Midbrain (tissue), 1 donor: ENCODE measurements at places on chromosomes 4 and X.
A peak's percentile ranks its signal among the peaks of the same experiment; 100 is the strongest.

DNA sequence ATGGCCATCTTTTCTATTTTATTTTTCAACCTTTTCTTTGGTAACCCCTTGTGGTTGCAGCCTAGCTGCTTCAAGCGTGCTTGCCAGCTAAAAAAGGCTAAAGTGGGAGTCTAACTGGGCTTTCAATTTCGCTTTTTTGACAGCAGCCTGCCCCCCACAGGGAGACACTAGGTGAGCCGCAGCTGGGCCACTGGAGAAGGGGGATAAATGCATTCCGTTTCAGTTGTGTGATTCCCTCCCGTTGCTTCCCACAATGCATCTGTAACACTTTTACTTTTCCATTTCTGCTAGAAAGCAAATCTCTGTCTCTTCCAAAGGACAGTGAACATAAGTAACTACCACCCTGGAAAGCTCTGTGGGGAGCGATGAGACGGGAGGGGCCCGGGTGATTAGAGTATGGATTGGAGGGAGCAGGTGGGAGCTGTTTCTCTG lies 86.3 kb upstream of the RAPGEF2 start:
- peak; percentile 33 for DNase-seq

DNA sequence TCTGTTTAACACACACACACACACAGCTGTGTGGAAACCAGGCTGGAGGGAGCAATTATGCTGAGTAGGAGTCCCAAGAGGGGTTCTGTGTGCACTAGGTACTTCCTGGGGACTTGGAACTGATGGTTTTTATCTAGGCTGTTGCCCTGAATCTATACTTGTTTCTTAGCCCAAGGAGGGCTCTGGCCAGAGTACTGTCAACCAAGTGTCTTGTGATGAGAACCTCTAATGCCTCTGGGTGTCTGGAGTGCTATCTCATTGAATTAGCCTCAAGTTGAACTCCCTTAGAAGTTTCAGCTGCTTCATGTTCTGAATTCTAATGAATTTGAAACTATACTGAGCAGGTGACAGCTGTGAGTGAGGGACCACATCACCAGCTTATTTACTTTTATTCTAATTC lies 16.6 kb downstream of the ARHGAP24 start:
- no peak for DNase-seq

- DNase-seq, result no peak
Measured at GRCh38 chrX:20477836-20478524, 211.3 kb upstream of the RPS6KA3 start.

DNA sequence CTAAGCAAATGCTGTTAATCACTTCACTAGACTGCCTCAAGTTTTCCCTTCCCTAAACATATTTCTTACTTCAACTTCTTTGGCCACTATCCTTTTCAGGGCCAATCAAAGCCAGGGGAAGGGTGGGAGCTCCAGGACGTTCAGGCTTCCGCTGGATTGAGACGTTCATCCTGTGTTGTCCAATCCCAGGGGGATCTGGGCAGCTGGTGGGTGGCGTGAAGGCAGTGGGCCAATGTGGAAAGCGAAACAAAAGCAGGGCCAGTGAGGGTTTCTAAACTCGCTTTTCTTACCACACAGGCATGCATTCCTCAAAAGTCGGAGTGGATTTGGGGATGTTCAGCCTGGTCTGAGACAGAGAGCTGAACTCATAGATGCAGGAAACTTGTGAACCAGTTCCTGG lies 7.6 kb downstream of the CXCL13 start:
- DNase-seq, result no peak

- no peak for DNase-seq
Measured at GRCh38 chr4:72387959-72388358, 181.1 kb downstream of the ADAMTS3 start.

GRCh38 chr4:74085669-74086068 lies 13.3 kb downstream of the CXCL2 start:
- DNase-seq, result no peak

- DNase-seq, result no peak
Measured at GRCh38 chrX:109827772-109828171, 94.7 kb upstream of the ACSL4 start.

GRCh38 chr4:122456231-122457116 lies at the start of gene IL2:
Gene IL2 (minus strand): TSS chr4:122456725. CDS start chr4:122456440, 285 bp downstream.
- no peak for DNase-seq

- DNase-seq, result no peak
Measured at GRCh38 chrX:110796407-110796697, 735 bp upstream of the CHRDL1 start.

DNA sequence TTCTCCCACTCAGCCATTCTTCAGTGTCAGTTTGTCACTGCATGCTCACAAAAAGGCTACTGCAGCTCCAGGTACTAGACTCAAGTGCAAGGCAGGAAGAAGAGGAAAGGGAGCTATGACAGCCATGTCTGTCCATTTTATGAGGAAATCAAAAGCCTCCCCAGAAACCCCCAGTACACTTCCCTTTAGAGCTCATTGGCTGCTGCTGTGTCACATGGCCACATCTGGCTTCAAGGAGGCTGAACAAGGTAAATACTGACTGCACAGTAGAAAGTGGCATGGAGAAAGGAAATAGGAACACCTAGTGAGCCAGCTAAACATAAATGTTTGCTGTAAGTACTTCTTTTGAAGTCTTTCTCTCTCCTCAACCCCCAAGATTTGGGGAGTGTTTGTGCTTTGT lies 67.2 kb upstream of the FRAS1 start:
- DNase-seq, result no peak

GRCh38 chr4:47713129-47713834 lies 124.6 kb downstream of the CORIN start:
- DNase-seq, result no peak

DNA sequence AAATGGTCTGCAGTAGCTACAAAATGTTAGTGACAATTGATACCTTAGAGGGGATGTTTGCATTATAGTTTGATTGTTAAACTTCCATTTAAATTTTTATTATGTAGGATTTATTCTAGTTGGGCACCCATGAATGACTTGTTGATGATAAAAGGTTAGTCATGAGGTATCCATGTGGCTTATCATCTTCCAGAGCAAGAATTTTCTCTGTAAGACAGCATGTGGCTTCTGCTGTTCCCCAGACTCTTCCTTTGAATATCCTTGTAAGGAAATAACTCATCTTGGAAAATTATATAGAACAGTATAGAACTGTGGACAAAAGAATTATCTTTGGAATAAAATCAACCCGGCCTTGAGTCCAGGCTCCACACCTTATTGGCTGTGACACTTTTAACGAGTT lies 40.1 kb upstream of the KLHL8 start:
- no peak for DNase-seq

DNA sequence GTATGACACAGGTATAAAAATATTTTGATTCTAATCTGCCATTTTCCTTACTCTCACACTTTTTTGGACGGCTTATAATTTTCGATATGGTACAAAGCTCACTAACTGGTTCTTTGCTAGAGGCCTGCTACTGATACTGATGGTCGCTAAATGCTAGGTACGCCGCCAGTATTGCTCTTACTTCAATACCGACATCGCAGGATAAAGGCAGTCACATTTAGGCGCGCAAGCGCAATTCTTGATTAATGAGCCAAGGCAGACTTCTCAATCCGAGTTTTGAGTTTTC lies 557 bp upstream of the USP38 start:
- peak; percentile 80 for DNase-seq

DNA sequence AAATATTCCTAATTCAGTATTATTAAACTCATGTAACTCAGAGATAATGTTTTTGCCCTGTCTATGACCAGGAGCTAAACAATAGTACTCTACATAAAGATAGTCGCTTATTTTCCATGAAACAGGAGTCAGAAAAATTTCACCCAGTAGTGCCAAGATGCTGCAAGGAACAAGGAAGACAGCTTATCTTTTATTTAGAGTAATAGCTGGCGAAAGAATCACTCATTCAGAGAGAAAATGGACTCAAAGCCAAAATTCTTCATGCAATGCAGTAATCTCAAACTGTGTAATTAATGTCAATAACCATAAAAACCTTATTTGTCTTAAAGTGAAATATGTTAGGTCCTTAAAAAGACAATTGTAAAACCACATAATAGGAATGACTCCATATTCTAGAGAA lies 477.8 kb downstream of the ANKRD50 start:
- DNase-seq, result no peak

- DNase-seq, result no peak
Measured at GRCh38 chr4:144634978-144635747, 10.8 kb upstream of the HHIP start.

GRCh38 chrX:21972721-21973120 lies 32.2 kb downstream of the SMS start:
- DNase-seq, result no peak

DNA sequence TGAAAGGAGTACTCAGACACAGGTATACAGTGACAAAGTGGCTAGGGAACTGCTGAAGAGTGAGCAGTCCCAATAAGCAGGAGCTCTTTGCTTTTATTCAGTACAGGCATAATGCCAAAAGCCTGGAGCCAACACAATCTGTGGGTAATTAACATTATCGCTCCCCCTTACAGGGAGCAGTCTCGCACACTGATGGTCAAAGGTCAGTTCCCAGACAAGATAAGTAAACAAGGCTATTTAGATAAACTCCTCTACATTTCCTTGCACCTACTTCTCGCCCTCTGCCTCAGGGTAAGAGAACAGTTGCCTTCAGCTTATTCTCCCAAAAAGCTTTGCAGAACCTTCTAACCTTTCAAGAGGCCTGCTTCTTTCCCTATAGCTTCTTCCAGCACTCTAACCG lies 73.9 kb upstream of the TAF9B start:
- no peak for DNase-seq

DNA sequence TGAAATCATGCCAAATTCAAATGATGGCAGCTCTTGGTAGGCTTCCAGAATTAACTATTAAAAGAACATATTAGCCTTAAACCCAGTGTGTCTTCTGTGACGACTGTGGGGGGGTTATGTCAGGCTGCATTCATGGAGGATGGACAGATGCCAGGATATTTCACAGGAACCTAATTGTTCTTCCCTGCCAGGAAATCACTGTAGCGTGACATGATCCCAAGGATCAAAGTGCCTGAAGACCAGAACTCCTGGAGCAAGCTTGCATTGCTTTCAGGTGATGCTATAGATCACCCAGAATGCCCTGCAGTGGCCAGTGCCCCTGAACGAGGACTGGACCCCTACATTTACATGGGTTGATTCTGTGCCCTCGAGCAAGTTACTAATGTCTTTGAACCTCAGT lies 1093.0 kb upstream of the TENM3 start:
- no peak for DNase-seq

- DNase-seq, result no peak
Measured at GRCh38 chr4:16315456-16315855, 89.2 kb upstream of the TAPT1 start.

- DNase-seq, result no peak
Measured at GRCh38 chrX:118115953-118116712, 477 bp downstream of the KLHL13 start.

GRCh38 chrX:112832481-112833095 lies 8.0 kb downstream of the AMOT start:
- no peak for DNase-seq

DNA sequence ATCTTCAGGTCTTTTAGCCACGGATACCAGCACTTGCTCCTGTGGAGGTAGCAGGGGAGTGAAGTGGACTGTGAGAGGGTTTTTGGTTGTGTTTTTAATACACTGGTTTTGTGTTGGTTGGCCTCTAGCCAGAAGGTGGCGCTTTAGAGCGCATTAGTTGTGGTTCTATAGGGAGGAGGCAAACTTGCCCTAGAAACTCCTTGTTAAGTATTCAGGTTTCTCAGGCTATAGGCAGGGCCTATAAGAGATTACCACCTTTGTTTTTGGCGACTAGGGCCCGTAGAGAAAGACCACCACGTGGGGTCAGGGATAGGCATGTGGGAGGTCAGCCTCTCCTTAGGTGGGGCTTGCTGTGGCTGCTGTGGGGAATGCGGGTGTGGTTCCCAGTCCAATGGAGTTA lies 221.6 kb upstream of the SPANXN4 start:
- no peak for DNase-seq

DNA sequence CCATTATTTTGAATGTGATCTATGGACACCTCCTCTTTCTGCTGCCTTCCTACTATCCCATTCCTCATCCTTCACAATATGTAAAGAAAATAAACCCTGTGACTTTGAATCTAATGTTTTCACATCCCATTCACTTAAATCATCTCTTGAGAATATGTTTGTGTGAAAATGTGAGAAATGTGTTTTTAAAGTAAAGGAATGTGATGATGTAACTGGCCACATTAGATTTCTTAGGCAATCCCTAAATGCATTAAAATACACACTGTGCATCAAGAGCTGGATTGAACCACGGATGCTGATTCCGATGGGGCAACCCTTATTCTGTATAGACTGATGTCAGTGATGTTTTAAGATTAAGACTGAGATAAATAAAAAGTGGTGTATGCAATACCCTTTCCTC lies 558.9 kb upstream of the TENM3 start:
- no peak for DNase-seq

DNA sequence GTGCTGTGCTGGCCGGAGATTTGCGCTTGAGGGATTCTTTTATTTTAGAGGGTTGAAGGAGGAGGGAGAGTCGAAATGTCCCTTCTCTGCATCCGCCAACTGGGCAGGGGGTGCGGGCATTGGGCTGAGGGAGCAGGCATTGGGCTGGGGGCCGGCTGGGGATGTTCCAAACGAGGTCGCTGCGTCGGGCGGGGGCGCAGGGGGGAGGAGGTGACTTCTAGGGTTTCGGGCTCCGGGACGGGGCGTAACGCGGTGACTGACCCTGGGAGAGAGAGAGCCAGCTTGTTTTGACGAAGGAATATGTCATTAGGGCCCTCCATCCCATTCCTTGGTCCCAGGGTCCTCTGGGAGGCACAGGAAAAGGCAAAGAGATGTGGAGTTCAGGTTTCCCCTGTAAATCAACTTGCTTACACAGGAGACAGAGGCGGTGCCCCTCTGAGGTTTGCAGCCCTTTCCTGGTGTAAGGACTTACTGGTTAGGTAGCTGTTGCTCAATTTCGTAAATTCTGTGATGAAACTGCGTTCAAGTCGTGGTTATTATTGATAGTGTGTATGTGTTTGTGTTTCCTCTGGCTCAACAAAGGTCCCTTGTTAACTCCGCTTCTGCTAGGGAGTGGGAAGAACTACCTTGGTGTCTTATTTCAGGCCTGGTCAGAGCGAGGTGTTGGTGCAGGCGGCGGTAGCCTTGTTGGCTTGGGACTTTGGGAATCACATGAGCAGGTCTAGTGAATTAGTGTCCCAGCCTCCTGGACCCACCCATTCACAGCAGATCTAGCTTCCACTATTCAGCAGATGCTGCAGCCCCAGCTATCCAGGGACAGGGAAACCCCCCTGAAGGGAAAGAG lies 716 bp downstream of the FHIP1A start:
- DNase-seq, result no peak

DNA sequence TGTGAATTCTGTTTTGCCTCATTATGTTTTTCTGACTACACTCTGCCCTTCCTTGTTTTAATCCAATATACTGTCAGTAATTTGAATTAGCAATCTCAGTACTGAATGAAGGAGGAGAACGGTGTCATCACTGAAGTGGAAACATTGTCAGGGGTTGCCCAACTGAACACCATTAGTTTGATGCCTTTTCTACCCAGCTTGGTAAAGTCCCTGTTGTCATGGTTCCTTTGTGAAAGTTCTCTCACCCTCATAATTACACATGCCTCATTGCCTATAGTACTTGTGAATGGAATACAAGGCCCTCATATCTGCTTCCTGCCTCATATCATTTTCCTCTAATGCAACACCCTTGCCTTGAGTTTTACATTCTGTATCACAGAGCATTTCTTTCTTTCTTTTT lies 76.9 kb downstream of the RRAGB start:
- no peak for DNase-seq

- DNase-seq, result peak; percentile 65
Measured at GRCh38 chr4:129092631-129093190, 628 bp downstream of the SCLT1 start.

- peak; percentile 52 for DNase-seq
Measured at GRCh38 chr4:7651461-7651921, 216.8 kb upstream of the PSAPL1 start.

GRCh38 chrX:32455704-32456103 lies 755.6 kb downstream of the DMD start:
- no peak for DNase-seq
